ENCODE measurements at places on chromosomes 11 and 22. TPM values are rescaled to one million over a fixed set of nuclear protein-coding genes. Genes with fewer than 3 reads are reported as not detected.

Gene P2RX3
- total RNA-seq = not detected

GRCh38 chr11:18772211-18772610 is 19.4 kb downstream of the PTPN5 start:
- H3K4me1 ChIP-seq = peaks cover 20% of the 10 kb centered on the region
- DNase-seq = no peak
- no peaks in the 10 kb centered on the region for H3K36me3 ChIP-seq
- H3K27ac ChIP-seq = no peak overlapping the region
- peaks cover 28% of the 10 kb centered on the region for H3K27me3 ChIP-seq
- H3K4me3 ChIP-seq = no peak overlapping the region

GRCh38 chr22:44359496-44360110 is 46.9 kb upstream of the SHISAL1 start:
- no peak overlapping the region for H3K27ac ChIP-seq
- no peaks in the 10 kb centered on the region for H3K36me3 ChIP-seq
- DNase-seq = no peak
- peaks cover 13% of the 10 kb centered on the region for H3K27me3 ChIP-seq
- H3K4me1 ChIP-seq = no peaks in the 10 kb centered on the region
- no peak overlapping the region for H3K4me3 ChIP-seq

DNA sequence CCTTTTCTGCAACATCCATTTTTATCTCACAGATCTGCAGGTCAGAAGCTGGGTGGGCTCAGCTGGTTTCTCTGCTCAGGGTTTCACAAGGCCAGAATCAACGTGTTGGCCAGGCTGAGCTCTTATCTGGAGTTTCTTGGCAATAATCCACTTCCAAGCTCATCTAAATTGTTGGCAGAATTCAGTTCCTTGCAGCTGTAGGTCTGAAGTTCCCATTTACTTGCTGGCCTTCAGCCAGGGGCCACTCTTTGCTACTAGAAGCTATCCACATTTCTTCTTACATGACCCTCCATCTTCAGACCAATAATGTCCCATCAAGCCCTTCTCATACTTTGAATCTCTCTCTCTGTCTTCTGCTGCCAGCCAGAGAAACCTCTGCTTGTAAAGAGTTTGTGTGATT is 103.5 kb downstream of the WNT11 start:
- H3K4me3 ChIP-seq = no peak overlapping the region
- no peak overlapping the region for H3K27ac ChIP-seq
- no peak for DNase-seq
- no peaks in the 10 kb centered on the region for H3K4me1 ChIP-seq
- no peaks in the 10 kb centered on the region for H3K27me3 ChIP-seq
- H3K36me3 ChIP-seq = peaks cover 1% of the 10 kb centered on the region

DNA sequence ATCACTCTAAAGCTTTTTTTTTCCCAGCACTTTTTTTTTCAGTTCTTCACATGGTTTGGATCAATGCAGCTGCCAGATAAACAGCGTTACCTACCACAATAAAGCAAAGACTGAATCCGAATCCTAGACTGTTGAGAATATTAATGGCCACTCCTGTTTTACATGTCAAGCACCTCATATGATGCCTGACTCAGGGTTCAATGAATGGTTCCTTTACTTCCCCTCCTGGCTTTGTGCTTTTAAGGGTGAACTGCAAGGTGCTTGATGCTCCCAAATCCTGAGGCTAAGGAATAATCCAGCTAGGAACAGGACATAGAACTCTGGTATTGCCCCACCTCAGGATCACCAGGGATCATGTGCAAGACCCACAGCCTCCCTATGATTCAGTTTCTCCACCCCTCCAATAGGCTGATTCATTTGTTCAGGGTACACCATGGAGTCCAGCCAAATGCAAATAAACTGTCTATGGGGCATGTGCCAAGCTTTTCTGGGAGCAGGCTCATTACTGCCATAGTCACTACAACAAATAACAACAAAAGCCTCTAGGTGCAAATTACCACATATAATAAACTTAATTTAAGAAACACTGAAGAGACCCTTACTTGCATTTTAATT is 104.3 kb downstream of the GAB2 start:
- H3K27ac ChIP-seq = peak overlapping the region; percentile 59
- H3K36me3 ChIP-seq = no peaks in the 10 kb centered on the region
- H3K27me3 ChIP-seq = no peaks in the 10 kb centered on the region
- H3K4me1 ChIP-seq = peaks cover 73% of the 10 kb centered on the region

DNA sequence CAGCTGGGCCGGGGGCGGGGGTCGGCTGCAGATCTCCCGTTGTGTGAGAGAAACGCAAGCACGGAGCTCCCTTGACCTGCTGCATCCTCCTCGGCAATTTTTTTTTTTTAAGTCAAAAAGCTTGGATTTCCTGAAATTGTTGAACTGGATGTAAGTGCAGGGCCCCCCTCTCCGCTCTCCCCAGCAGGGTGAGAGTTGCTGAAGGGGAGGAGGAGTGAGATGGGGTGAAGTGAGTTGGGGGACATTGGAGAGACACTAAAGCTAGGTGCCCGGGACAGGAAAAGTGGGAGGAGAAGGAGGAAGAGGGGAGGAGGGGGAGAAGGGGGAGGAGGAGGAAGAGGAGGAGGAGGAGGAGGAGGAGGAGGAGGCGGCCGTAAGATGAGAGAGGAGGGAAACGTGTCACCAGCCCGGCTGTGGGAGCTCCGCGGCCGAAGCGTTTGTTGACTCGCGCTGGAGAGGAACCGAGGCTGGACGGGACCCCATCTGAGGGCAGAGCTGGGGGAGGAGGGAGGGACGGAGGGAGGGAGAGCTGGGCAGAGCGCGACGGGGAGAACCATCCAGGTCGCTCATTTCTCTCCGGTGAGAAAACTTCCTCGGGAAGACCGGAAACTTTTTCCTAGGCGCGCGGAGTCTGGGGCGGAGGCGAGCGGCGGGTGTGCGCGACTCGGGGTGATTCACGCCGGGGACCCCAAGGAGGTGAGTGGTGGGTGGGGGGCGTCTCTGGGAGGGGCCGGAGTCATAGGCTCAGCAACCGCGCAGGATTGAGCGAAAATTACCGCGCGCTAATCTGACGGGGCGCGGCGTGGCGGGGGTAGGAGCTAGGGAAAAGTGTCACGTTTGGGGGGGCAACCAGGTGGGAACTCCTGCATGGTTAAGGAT is 80.2 kb downstream of the PRR5L start:
- H3K4me1 ChIP-seq = peaks cover 33% of the 10 kb centered on the region
- peaks cover 69% of the 10 kb centered on the region for H3K27me3 ChIP-seq
- peak overlapping the region; percentile 60 for H3K4me3 ChIP-seq
- no peak for DNase-seq
- peak overlapping the region; percentile 75 for H3K27ac ChIP-seq

GRCh38 chr11:122981388-122982264 is at the start of gene BSX:
Gene BSX, minus strand, starts transcription at chr11:122981834. Its CDS starts 163 bp downstream, at chr11:122981671.
- peaks cover 3% of the 10 kb centered on the region for H3K36me3 ChIP-seq
- DNase-seq = peak; percentile 64
- H3K27me3 ChIP-seq = peaks cover 96% of the 10 kb centered on the region
- H3K27ac ChIP-seq = no peak within 1 kb of the TSS
- H3K4me3 ChIP-seq = peak within 1 kb of the TSS; percentile 7

GRCh38 chr11:15127341-15127740 is 12.6 kb downstream of the INSC start:
- H3K27ac ChIP-seq = no peak overlapping the region
- H3K4me1 ChIP-seq = no peaks in the 10 kb centered on the region
- H3K36me3 ChIP-seq = no peaks in the 10 kb centered on the region

Gene ZP1
- total RNA-seq = not detected

- peaks cover 2% of the 10 kb centered on the region for H3K27me3 ChIP-seq
- H3K4me1 ChIP-seq = no peaks in the 10 kb centered on the region
- H3K36me3 ChIP-seq = no peaks in the 10 kb centered on the region
These were observed 11.3 kb upstream of the QSER1 start for GRCh38 chr11:32881286-32881685.

DNA sequence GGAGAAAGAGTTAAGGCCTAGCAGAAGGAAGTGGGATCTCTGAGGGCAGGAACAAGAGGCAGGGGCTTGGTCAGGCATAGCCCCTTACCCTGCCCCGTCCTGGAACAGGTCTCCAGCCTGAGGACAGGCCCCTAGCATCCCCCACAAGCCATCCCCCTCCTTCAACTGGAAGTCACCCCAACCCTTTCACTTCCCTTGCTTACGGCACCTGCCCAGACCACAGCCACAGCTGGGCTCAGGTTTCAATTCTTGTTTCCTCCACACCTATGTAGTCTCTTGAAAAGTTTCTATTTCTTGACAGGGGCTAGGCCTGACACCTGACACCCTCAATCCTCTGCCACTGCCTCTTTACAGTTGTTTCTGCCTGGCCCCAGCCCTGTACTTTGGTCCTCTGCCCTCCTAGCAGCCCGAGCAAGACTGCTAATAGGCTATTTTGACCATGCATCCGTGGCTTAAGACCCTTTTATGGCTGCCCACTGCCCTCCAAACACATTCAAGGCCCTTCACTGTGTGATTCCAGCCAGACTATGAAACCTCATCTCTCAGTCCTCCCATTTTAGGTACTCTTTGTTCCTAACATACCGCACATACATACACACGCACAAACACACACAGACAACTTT is 10.9 kb upstream of the FCHSD2 start:
- peak overlapping the region; percentile 6 for H3K4me3 ChIP-seq
- DNase-seq = peak; percentile 60
- H3K27ac ChIP-seq = peak overlapping the region; percentile 27

Gene APOBEC3H
- total RNA-seq = 24.4 TPM

Gene STK33
- 6.2 TPM for total RNA-seq

GRCh38 chr11:4191031-4191571 is 96.5 kb downstream of the RRM1 start:
- H3K36me3 ChIP-seq = no peaks in the 10 kb centered on the region
- H3K27me3 ChIP-seq = peaks cover 11% of the 10 kb centered on the region
- H3K27ac ChIP-seq = no peak overlapping the region

DNA sequence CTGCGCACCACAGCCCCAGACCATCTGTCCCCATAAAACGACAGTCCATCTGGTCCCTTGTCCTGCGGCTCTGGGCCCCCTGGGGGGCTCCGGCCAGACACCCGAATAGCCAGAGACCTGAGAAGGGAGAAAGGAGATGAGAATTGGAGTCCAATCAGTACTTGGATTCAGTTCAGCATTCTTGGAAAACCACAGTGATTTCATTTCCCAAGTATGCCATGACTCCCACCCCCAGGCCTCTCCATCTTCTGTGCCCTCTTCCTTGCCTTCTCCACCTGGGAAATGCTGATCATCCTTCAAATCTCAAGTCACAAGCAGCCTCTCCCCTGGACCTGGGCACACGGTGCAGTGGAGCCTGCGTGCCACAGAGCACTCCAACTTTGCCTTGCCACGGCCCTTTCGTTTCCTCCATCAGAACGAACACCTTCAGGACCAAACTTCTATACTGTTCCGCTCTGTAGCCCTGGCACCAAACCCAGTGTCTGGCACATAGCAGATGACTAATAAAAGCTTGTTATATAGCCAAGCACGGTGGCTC is 10.9 kb upstream of the MFNG start:
- no peaks in the 10 kb centered on the region for H3K36me3 ChIP-seq
- H3K4me3 ChIP-seq = no peak overlapping the region
- DNase-seq = no peak
- peaks cover 19% of the 10 kb centered on the region for H3K4me1 ChIP-seq

GRCh38 chr22:42770941-42771647 is 50.4 kb upstream of the A4GALT start:
- H3K27ac ChIP-seq = no peak overlapping the region
- H3K27me3 ChIP-seq = peaks cover 5% of the 10 kb centered on the region
- H3K4me3 ChIP-seq = no peak overlapping the region
- no peaks in the 10 kb centered on the region for H3K36me3 ChIP-seq
- no peak for DNase-seq

Gene MUC15
- not detected for total RNA-seq

DNA sequence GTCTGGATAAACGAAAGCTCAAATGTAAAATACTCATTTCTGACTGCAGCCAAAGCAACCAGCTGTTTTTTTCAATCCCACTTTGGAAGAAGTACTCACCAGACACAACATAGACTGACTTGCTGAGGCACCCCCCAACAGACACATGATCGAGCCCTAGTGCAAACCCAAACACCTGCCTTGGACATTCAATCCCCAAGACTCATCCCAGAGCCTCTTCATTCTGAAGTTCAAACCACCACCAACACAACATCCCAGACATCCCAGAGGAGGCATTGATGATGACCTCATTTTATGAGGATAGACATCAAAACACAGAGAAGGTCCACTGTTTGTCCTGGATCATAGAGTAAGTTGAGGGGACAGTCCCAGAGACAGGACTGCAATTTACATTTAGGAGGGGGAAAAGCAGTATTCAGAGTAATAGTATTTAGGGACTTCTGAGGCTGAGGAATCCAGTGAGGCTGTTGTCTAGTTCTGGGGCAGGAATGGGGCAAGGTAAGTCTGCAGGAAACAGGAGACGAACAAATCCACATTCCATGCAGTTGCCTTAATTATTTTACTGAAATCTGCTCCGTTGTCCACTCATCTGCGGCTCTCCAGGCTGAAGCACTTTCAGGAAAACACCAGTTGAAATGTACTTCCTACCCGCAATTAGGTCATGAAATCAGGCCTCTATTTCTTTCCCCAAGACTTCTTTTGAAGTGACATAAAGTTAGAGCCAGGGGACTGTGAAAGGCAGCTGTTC is 54.8 kb downstream of the CLPB start:
- no peaks in the 10 kb centered on the region for H3K4me1 ChIP-seq
- H3K36me3 ChIP-seq = peaks cover 8% of the 10 kb centered on the region
- no peaks in the 10 kb centered on the region for H3K27me3 ChIP-seq
- H3K4me3 ChIP-seq = no peak overlapping the region
- H3K27ac ChIP-seq = no peak overlapping the region
- no peak for DNase-seq

Gene PDE2A
- total RNA-seq = 0.77 TPM

- no peaks in the 10 kb centered on the region for H3K36me3 ChIP-seq
- no peak overlapping the region for H3K4me3 ChIP-seq
- no peaks in the 10 kb centered on the region for H3K4me1 ChIP-seq
- no peak overlapping the region for H3K27ac ChIP-seq
- H3K27me3 ChIP-seq = peaks cover 18% of the 10 kb centered on the region
These were observed 70.3 kb downstream of the TRIM29 start for GRCh38 chr11:120067438-120068113.

- H3K27me3 ChIP-seq = no peaks in the 10 kb centered on the region
- no peak overlapping the region for H3K27ac ChIP-seq
- H3K4me1 ChIP-seq = no peaks in the 10 kb centered on the region
- no peak for DNase-seq
- no peak overlapping the region for H3K4me3 ChIP-seq
These were observed 27.3 kb downstream of the SERGEF start for GRCh38 chr11:17985517-17985916.

Gene GRIK4
- total RNA-seq = not detected

DNA sequence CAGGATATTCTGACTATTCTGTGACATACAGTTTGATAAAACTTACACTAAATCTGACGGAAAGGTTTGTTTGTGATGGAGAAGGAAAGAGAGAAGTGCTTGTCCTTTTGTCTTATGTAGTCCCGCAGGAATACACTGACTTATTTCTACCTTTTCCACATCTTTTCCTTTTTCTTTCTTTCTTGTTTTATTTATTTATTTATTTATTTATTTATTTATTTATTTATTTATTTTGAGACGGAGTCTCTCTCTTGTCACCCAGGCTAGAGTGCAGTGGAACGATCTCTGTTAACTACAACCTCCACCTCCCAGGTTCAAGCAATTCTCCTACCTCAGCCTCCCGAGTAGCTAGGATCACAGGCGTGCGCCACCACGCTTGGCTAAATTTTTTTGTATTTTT is 31.0 kb upstream of the OR10G7 start:
- no peak overlapping the region for H3K4me3 ChIP-seq
- no peak overlapping the region for H3K27ac ChIP-seq
- peaks cover 18% of the 10 kb centered on the region for H3K4me1 ChIP-seq
- no peak for DNase-seq

Gene APOA5
- total RNA-seq = not detected
